COR-L47 (cell line): ENCODE measurements at places on chromosomes 3 and 15.
A peak's percentile ranks its signal among the peaks of the same experiment; 100 is the strongest.

GRCh38 chr3:88311826-88312225, 162.1 kb downstream of the C3orf38 start:
- no peak for DNase-seq

GRCh38 chr3:128334766-128335165, 131.9 kb downstream of the DNAJB8 start:
- no peak for DNase-seq

GRCh38 chr3:56771376-56771775, 30.4 kb downstream of the ARHGEF3 start:
- DNase-seq, result no peak

DNA sequence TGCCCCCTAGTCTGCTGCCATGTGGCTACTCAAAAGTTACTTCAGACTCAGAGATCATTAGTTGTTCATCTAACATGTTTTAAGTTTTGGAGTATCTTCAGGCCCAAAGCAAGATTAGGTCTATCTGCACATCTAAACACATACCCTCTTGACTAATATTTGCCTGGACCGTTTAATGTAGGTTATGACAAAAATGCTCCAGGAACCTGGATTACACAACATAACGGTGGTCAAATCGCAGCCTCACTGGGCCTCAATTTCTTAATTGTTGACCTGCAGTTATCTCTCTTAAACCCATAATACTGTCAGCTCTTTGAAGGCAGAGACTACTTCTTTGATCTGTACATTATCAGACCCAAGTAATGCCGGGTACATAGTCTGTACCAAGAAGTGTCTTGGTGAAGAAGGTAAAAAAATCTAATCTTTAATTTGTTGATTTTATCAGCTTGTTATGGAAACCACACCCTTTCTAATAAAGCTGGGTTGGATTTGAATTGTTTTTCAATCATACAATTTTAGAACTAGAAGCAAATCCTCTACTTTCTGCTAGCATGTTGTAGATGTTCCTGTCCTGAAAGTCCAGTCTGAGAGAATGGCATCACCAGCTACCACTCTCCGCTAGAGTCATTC, 3.6 kb downstream of the SNRK start:
- no peak for DNase-seq

DNA sequence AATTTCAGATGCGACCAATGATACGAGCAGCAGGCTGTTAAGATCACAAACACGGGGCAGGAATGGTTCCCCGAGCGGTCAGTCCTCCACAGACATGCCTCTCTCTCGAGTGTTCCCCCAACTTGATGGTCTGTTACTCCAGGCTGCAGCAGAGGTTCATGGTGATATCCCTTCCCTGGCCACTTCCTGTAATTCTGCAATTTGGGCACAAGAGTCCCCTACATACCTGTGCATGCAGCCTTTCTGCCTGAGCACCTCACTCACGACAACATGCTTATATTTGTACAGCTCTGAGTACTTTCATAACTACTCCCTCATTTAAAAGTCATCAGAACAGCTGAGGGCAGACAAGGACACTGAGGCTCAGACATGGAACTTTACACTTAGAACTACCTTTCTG, 408.1 kb upstream of the NR2F2 start:
- DNase-seq, result no peak

- DNase-seq, result no peak
These were observed 387.6 kb downstream of the NAALADL2 start for GRCh38 chr3:175246766-175247165.

DNA sequence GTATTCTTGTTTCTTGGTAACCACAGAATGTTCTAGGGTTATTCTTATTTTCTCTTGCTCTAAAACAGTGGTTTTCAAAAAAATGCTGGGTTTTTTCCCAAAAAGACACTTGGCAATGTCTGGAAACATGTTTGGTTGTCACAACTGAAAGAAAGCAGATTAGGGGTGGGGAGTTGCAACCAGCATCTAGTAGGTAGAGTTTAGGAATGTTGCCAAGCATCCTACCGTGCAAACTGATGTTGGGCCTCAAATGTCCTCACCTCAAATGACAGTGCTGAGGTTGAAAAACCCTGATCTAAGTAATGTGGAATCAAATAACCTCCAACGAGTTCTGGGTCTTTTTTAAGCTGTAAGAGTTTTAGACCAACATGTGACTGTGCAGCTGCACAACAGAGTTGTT, 270.5 kb upstream of the STT3B start:
- DNase-seq, result no peak

GRCh38 chr3:156898296-156898880, 72.2 kb downstream of the LEKR1 start:
- no peak for DNase-seq

DNA sequence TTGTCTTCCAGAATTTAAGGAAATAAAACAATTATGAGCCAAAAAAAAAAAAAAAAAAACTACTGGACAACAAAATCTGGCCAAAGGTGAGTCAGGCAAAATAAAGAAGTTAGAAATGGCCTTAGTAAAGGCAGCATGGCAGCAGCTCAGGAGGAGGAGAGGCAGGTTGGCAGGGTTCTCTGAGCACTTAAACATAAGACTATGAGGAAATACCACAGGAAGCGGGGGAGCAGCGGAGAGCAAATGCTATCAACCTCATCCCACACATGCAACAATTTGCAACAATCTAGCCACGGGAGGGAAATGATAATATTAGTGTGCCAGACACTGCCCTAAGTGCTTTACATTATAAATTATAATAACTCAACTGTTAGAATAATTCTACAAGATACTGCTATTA, 247.3 kb upstream of the NSMCE3 start:
- DNase-seq, result no peak

- no peak for DNase-seq
These were observed 14.9 kb downstream of the PLEKHO2 start for GRCh38 chr15:64856429-64857145.

DNA sequence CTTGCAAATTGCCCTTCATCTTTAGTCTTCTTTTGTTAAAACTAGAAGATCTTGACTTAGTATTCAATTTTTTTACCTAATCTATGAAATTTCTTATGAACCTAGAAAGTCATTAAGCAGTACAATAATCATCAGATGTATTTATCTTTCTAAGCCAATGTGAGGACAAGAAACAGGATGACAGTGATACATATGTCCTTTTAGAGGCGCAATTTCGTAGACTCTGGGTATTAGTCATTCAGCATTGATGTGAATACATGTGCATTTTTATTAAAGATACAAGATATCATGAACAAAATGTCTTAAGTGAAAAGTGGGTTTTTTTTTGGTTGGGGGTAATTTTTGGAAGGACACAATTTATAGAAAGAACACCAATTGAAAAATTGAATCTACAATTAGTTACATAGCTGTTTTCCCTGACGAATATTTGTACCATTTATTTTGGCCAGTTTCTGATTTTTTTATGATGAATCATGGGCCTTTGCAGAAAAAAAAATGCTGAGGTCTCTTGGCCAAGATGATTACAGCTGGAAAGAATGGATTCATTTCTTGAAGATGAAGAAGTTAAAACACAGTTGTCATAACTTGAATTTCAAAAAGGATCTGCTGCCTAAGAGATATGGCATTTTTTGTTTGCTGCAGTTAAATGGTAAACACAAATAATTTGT, 48.9 kb upstream of the AGTR1 start:
- no peak for DNase-seq

GRCh38 chr3:194325424-194326153, 25.5 kb downstream of the CPN2 start:
- DNase-seq, result no peak

- DNase-seq, result no peak
These were observed 2.0 kb upstream of the PPCDC start for GRCh38 chr15:75021341-75021740.

- no peak for DNase-seq
These were observed 20.9 kb downstream of the B3GALNT1 start for GRCh38 chr3:161084277-161084676.

GRCh38 chr3:45020534-45020933, 5.6 kb upstream of the CLEC3B start:
- DNase-seq, result no peak

GRCh38 chr3:131361464-131362421, 19.8 kb upstream of the NUDT16 start:
- no peak for DNase-seq

GRCh38 chr15:50176869-50177268, 5.1 kb upstream of the SLC27A2 start:
- DNase-seq, result no peak

DNA sequence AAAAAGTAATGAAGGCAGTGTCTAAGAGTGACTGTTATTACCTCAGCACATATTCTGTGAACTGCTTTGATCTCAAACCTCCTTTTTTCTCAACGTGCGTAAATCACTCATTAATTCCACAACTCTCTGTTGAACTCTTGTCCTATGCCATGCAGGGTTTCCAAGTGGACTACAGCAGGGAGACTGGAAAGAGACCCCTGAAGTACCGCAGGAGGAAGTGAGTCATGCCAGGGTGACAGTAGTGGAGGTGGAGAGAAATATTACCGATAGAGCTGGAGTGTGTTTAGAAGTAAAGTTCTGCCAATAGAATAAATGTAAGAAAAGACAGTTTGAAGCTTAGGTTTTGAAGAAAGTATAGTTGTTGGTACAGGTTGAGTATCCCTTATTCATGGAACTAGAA, 908.9 kb downstream of the ROBO1 start:
- DNase-seq, result no peak

DNA sequence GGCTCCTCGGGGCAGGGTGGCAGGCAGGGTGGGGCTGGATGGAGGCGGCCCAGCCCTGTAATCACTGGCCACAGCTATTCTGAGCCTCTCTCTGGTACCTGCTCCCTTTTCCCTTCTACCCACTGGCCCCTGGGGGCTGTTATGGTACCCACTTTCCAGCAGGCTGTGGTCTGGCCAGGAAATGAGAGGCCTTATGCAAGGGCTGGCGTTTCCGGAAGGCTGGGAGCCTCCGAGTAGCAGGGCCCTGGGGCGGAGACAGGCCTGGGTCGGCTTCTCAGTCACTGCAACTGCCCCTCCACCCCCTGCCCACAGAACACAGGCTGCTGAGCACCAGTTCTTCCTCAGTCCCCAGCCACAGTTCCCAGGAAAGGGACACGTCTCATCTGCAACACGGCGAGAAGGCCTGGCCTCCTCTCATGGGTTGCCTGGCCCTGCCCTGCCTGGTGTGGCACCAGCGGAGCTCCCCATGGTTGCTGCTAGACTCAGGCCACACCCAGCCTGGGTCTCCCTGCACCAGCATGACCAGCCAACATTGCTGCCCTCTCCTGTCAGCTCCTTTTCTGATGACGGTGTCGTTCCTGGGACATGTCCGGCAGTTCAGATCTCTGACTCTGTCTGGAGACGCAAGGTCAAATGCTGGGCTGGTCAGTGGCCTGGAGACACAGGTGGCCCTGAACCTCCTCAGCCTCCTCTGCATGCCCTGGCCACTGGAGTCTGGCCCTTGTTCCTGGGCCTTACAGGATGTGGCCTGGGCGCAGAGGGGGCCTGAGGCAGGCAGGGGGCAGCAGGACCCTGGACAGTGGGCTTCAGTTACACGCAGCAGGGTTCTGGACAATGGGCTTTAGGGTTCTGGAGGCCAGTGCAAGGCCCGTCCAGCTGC, 6.5 kb downstream of the CHST13 start:
- DNase-seq, result no peak

- no peak for DNase-seq
These were observed 761.7 kb downstream of the VGLL3 start for GRCh38 chr3:86229086-86229774.

DNA sequence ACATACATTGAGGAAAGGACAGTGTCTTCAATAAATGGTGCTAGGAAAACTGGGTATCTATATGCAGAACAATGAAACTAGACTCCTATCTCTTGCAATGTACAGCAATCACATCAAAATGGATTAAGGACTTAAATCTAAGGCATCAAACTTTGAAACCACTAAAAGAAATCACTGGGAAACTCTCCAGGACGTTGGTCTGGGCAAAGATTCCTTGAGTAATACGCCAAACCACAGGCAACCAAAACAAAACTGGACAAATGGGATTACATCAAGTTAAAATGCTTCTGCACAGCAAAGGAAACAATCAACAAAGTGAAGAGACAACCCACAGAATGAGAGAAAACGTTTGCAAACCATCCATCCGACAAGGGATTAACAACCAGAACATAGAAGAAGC, 14.5 kb downstream of the LAMP3 start:
- DNase-seq, result no peak

DNA sequence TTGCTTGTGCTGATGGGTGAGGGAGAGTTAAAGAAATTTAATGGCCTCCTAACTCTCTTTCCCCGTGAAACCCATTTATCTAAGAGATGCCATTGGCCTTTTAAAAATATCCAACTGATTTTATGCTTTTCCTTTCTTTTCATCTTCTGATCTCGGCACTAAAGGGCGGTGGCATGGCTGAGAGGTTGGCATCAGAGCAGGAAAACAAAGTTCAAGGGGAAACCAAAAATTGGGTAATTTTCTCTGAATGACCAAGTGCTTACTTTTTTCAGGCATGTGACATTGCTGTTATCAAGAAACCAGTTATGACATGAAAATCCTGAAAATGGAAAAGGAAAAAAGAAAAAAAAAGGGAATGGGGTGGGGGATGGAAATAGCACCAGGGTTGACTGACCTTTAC, 3.2 kb downstream of the CGNL1 start:
- DNase-seq, result no peak

- no peak for DNase-seq
These were observed 8.2 kb upstream of the APEH start for GRCh38 chr3:49665822-49666519.

DNA sequence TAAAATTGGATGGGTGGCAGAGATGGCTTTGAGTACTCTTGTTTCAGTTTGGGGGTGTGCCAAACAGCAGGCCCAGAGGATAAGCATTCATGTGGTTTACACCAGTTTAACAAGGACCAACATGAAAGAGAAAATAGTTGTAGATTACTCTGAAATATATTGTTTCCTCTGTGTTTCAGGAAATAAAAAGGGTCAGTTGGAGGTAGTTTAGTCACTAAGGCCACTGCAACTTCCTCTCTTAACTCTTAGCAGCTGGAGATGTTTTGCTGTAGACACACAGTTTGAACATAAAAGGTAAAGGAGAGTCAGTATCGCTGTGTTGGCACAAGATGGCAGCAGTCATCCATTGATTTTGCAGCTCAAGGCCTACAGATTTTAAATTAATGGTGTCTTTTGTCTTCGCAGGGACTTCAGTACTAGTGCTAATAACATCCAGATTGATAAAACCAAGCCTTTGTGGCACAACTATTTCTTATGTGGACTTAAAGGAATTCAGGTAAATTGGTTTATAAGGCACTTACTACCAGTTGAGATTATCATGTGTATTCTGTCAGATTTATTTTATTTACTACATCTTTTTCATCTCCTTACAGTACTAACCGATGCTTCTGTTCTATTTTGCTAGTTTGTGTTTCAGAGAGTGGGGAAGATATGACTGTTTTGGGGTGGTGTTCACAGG, 65.5 kb downstream of the GALK2 start:
- peak; percentile 37 for DNase-seq

GRCh38 chr3:98027085-98027446, 8.0 kb downstream of the GABRR3 start:
- DNase-seq, result peak; percentile 29

GRCh38 chr15:68962465-68962864, 32.1 kb downstream of the SPESP1 start:
- DNase-seq, result no peak

GRCh38 chr3:186329589-186329988, 32.4 kb downstream of the DGKG start:
- DNase-seq, result no peak
